HFFc6 (cell line): ENCODE measurements at places on chromosomes 6 and 20.

DNA sequence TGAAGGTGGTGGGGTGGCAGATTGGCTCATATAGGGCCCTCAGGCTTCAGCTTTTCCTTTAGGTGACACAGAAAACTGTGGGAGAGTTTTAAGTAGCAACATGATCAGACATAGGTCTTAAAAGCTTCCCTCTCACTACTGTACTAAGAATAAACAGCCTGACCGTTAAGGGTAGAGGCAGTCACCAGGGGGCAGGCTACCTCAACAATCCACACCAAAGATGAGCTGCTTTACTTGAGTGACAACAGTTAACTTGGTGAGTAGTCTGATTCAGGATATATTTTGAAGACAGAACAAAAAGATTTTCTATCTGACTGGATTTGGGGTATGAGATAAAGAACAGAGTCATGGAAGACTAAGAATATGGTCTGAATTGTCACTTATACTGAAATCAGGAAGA is 193.1 kb upstream of the SHLD1 start:
- DNase-seq = peak; percentile 36

DNA sequence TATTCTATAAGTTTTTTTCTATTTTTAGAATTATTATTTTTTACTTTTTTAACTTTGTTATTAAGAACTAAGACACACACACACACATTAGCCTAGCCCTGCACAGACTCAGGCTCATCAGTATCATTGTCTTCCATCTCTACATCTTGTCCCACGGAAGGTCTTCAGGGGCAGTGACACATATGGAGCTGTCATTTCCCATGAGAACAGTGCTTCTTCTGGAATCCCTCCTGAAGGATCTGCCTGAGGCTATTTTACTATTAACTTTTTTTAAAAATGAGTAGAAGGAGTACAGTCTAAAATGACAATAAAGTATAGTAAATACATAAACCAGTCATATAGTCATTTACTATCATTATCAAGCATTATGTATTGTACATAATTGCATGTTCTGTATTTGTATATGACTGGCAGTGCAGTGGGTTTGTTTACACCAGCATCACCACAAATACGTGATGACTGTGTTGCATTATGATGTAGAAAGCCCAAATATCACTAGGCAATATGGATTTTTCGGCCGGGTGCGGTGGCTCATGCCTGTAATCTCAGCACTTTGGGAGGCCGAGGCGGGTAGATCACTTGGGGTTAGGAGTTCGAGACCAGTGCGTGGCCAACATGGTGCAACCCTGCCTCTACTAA is 57.9 kb downstream of the HIVEP1 start:
- DNase-seq = peak; percentile 47

- DNase-seq = peak; percentile 22
Observed at GRCh38 chr20:23350904-23351838, 580 bp downstream of the NXT1 start.

GRCh38 chr6:166772518-166772917 is 145.5 kb upstream of the RPS6KA2 start:
- DNase-seq = no peak

DNA sequence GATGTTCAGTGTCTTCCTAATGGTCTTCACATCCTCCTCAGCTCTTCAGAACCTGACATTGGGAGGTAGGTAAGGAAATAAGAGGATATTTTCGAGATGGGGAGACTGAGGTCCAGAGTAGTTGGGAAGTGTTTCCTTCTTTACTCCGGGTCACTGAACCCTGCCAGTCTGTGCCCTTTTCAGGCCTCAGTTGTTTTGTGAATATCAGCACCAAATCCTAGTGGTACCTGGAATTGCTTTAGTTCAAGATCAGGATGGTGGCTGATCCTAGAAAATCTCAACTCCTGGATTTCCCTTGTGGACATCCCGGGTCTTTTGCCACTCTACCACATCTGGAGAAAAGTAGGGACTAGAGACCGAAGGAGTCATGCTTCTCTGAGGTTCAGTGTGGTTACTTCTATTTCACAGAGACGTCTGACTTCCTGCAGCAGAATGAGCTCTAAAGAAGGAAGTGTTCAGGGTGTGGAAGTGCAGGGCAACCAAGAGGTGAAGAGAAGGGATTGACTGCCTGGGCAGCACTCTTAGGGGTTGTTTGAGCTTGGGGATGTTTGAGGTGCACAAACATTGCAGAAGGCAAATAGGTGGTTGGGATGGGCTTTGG is 995 bp downstream of the STK4 start:
- peak; percentile 25 for DNase-seq

DNA sequence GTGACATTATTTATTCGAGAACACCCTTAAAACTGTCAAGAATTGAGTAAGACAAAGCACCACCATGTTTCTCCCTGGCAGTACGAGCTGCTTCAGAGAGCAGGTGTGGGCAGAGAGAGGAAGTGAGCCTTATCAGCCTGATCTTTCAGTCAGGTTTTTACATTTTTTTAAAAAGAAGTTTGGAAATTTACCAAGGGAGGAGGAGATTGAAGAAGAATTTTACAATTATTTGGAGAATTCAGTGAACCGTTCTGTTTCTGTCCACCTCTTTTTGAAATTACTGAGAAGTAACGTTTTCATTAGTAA is 75.5 kb downstream of the ZDHHC14 start:
- no peak for DNase-seq

DNA sequence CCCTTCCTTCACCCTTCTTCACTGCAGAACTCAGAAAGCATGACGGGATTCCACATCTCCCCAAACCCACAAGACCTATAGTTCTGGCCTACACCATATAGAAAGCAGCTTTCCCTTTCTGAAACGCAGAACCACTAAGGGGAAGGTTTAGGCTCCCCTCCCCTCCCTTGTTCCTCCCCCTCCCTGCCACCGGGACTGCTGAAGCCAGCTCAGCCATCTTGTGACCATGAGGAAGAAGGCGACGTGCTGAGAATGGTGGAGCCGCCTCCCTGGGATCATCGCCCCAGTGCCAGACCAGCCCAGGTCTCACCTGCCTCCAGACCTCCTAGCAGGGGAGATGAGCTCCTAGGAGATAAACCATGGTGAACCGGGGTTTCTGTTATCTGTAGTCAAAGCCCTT is 19.6 kb downstream of the SERPINB6 start:
- DNase-seq = no peak

- no peak for DNase-seq
Observed at GRCh38 chr20:16018881-16019280, 554.4 kb downstream of the KIF16B start.

DNA sequence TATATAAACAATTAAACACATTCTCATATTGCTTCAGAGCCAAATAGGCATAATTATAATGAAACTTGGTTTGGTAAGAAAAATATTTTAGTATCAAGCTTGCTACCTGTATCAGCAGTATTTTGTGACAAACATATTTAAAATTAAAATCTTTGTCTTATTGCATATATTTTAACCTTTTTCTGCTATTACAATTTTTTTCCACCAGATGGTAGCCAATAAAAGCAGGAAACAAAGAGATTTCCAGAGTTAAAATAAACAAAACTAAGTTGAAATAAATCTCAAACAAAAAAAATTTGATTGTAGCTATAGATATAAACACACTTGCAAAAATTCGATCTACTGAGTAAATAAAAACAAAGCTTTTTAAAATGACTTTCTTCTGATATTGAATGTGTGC is 491.3 kb upstream of the GJE1 start:
- no peak for DNase-seq

DNA sequence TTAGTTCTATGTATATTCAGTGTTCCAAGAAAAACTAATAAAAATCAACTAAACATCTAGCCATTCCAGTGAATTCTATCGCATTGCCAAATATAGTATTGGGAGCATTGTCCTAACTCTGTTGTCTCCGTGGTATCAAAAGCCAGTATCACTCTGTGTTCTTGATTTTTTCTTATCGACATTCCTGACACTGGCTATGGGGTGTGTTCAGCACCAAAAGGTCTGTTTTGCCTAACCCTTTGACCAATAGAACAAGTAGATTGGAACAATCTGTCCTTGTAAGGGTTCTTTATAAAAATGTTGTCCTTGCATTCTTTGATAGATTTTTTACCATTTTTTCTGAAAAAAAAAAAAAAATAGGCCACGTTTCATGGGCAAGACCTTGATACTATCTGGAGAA is 161.5 kb downstream of the TSHZ2 start:
- no peak for DNase-seq

GRCh38 chr20:37242503-37242902 is 19.1 kb downstream of the GHRH start:
- no peak for DNase-seq

DNA sequence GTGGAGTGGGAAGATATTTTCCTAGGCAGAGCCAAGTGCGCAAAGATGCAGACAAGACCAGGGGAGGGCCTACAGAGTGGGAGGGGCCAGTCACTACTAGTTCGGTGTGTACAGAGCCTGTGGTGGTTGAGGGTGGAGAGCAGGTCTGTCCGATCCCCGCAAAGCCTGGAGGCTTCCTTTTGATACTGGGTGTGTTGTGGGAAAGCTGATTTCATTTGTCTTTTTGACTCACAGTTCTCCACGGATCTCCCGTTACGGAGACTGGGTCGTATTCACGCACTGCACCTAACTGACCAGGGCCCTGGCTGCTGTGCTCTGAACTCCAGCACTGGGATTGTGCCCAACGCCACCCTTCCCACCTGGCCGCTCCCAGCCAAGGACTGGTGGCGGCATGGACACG is 1.4 kb upstream of the TIAM2 start:
- DNase-seq = no peak

- no peak for DNase-seq
Observed at GRCh38 chr6:10886691-10887502, at the start of gene SYCP2L. TSS of gene SYCP2L (plus strand) at chr6:10887052. CDS start at chr6:10887127, 75 bp downstream.

GRCh38 chr6:61203966-61204496 is 1082.0 kb downstream of the KHDRBS2 start:
- no peak for DNase-seq

- DNase-seq = no peak
Observed at GRCh38 chr20:61690993-61691838, 374.5 kb downstream of the TAF4 start.

DNA sequence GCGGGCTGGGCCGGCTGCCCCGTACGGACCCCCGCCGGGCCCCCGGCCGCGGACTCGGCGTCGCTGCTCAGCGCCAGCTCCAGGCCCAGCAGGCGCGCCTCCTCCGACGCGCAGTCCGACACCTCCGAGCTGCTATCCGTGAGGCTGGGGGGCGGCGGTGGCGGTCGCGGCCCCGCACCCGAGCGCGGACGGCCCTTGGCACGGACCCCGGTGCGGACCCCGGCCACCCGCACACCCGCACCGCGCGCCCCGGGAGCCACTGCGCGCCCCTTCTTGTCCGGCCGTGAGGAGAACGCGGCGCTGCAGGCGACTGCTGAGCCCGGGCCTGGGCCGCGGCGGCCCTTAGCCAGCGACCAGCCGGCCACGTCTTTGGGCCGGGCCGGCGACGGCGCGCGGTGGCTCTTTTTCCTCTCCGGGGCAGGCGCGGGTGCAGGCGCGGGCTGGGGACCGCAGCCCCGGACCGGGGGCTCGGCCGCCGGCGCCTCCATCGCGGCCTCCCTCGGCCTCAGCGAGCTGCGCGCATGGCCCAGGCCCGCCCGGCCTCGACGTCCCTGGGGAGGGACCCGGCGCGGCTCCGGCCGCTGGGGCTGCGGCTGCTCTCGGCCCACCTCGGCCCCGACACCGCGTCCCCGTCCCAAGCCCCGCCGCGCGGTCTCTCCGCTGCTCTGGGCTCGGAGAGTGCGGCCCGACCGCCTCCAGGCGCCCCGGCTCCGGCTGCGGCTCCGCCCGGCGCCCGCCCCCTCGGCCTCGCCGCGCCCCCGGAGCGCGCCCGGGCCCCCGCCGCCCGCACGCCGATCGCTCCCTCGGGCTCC is 12.9 kb upstream of the TLDC2 start:
- DNase-seq = no peak
